ENCODE measurements at places on chromosomes 2 and 18.

DNA sequence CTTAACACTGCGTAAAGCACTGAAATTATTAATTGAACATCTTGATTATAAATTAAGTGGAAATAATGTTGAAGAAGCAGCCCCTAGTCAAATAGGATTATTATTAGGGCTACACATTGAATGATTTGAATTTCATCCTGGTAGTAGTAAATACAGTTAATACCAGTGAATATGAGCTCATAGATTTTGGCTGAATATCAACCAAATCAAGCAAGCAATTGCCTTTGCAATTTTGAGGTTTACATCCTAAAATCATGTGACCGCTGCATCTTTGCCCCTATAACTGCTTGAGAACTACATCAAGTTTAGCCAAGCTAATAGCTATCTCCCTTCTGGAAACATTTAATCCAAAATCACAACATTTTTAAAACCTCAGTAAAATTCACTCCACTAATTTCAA is 801.2 kb upstream of the PIK3C3 start:
- no peak for DNase-seq

DNA sequence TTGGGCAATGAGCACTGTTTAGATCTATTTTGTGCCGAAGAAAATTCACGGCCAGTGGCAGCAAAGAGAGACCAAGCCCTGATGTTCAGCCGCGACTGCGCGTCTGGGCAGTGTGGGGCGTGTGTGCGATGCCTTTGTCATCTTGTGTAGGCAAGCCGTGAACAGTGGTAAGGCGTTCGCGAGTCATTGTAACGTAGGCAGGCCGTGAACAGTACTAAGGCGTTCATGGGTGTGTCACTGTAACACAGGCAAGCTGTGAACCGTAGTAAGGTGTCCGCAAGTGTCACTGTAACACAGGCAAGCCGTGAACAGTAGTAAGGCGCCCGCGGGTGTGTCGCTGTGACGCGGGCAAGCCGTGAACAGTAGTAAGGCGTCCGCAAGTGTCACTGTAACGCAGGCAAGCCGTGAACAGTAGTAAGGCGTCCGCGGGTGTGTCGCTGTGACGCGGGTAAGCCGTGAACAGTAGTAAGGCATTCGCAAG is 99.9 kb downstream of the NFATC1 start:
- DNase-seq: no peak

- no peak for DNase-seq
These were observed 12.6 kb upstream of the FIGN start for GRCh38 chr2:163748420-163748819.

DNA sequence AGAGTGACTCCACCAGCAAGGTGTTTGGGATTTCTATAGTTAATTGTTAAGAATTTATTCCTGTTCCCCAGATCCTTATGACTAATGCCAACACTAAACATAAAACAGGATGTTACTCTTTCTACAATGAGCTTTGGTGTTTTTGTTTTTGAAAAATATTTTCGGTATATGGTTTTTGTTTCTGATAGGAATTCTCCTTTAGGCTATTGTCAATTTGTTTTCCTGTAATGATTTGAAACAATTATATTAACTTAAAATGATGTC is 182.6 kb downstream of the AGAP1 start:
- no peak for DNase-seq

GRCh38 chr2:176526995-176527901 is 258.0 kb downstream of the MTX2 start:
- no peak for DNase-seq

DNA sequence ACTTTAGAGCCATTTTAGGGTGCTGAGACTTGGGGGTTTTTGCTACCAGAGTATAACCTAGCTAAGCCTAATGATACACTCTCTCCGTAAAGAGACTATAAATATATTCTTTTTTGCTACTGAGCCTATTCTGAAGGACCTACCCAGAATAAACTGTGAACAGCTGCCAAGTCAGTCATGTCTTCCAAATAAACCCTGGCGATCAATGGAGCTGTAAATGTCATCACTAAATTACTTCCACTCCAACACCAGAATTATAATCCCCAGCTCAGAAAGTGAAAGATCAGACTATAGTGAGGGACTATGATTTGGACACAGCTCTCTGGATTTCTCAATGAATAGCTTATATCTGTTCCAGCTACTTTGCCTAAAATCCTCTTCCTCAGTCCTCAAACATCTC is 178.9 kb downstream of the METTL4 start:
- no peak for DNase-seq
